ENCODE measurements at places on chromosomes 4 and X.

GRCh38 chrX:153769158-153769864 lies 5.3 kb downstream of the PLXNB3 start:
- H3K27ac ChIP-seq: no peak overlapping the region
- peaks cover 3% of the 10 kb centered on the region for H3K4me1 ChIP-seq
- no peak for DNase-seq
- H3K36me3 ChIP-seq: no peaks in the 10 kb centered on the region

DNA sequence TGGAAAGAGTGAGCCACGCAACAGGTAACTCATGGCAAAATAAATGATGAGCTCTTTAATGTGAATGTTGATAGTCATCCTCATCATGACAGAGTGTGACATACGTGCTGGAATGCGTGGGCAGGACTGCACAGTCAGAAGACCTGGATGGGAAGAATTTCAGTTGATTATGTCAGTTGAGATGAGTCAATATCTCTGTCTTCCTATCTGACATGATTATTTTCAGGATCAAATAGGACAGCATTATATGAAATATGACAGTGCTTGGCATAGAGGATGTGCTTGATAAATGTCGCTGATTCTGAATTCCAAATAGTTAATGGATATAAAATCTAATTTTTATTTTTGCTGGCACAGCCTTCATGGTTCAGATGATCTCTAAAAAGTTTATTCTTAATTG lies 95.1 kb downstream of the IL15 start:
- no peaks in the 10 kb centered on the region for H3K36me3 ChIP-seq
- no peaks in the 10 kb centered on the region for H3K4me1 ChIP-seq
- no peaks in the 10 kb centered on the region for H3K27me3 ChIP-seq
- no peak overlapping the region for H3K4me3 ChIP-seq

DNA sequence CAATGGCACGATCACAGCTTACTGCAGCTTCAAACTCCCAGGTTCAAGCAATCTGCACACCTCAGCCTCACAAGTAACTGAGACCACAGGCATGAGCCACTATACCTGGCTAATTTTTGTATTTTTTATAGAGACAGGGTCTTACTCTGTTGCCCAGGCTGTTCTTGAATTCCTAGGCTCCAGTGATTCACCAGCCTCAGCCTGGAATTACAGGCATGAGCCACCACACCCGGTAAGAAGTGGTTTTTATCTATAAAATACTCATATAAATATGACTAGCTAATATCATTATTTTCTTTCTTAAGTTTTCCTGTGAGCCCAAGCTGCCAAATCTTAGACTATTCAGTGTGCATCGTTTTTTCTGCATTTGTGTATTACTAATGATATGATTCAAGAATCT lies 4.4 kb downstream of the SCFD2 start:
- H3K4me3 ChIP-seq: no peak overlapping the region
- DNase-seq: no peak
- H3K4me1 ChIP-seq: no peaks in the 10 kb centered on the region

DNA sequence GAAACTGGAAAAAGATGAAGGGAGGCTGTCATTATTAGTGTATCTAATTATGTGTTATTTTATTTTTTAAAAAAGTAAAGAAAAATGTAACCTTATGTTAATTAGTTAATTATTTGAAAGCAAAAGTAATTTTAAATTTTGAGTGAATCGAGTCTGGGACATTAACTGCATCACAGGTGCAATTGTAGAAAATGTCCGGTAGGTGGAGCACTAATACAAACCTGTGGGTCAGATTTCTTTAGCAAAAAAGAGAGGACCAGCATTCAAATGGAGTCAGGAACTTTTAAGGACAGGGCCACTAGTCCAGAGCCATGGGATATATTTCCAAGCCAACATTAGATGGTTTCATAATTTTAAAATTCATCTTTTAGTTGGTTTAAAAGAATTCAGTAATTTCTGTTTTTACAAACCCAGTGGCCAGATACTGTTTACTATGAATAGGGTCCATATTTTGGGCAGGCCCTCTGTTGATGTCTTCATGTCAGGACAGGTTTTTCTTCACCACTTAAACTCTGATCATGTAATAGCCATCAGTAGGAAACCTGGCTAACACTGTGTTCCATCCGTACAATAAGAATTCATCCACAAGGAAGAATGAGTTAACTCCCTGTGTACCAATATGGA lies 27.2 kb downstream of the BST1 start:
- H3K27me3 ChIP-seq: no peaks in the 10 kb centered on the region
- no peaks in the 10 kb centered on the region for H3K4me1 ChIP-seq
- no peaks in the 10 kb centered on the region for H3K36me3 ChIP-seq
- no peak overlapping the region for H3K27ac ChIP-seq
- peak; percentile 60 for DNase-seq
- H3K4me3 ChIP-seq: no peak overlapping the region

- DNase-seq: peak; percentile 72
- no peaks in the 10 kb centered on the region for H3K27me3 ChIP-seq
- H3K27ac ChIP-seq: no peak overlapping the region
- no peaks in the 10 kb centered on the region for H3K4me1 ChIP-seq
- no peak overlapping the region for H3K4me3 ChIP-seq
These were observed 8.4 kb downstream of the TEC start for GRCh38 chr4:48261281-48261680.

- no peaks in the 10 kb centered on the region for H3K4me1 ChIP-seq
- no peak overlapping the region for H3K4me3 ChIP-seq
- no peaks in the 10 kb centered on the region for H3K27me3 ChIP-seq
- no peak overlapping the region for H3K27ac ChIP-seq
These were observed 599.0 kb downstream of the RAB28 start for GRCh38 chr4:12884846-12885796.

DNA sequence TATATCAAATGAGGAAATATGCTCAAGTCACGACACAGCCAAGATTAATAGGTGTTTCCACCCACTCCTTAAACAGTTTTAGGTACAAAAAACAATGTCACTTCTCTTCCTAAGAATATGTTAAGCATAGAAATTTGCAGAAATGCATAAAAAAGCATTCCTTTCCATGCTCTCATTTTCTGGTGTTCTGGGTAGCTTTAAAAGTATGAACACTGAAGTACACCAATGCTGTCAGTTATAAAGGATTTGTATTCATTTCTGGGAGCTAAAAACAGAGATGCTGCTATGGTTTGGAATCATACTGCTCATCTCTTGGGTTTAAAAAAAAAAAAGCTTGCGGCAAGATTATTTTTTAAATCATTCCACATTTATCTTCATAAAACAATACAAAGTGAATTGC lies 20.8 kb downstream of the SH3RF1 start:
- peaks cover 16% of the 10 kb centered on the region for H3K4me1 ChIP-seq
- H3K4me3 ChIP-seq: no peak overlapping the region
- H3K27ac ChIP-seq: no peak overlapping the region
- no peak for DNase-seq
- H3K36me3 ChIP-seq: no peaks in the 10 kb centered on the region
- no peaks in the 10 kb centered on the region for H3K27me3 ChIP-seq

DNA sequence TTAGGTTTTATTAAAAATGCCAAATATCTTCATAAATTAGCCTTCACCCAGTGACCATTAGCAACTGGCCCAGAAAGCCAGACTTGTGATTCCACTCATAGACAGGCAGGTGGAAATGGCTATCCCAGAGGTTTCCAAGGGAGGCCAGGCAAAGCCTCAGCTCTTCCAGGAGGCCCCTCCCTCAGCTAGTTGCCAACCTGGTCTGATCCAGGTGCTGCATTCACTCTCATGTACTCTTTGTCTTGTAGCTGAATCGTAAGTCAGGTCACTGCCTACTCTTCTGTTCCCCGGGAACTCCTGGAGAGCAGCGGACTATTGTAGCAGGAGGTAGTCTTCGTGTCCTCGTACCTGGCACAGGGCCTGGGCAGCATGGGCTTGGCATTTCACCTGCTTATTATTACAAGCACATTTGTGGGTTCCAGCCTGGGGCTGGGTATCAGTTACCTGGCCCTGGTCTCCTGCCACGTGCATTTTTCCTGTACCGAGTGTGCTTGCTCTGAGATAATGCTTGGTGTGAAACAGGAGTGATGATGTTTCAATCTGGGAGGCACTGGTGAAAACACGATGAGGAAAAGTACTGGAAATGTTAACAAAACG lies 101.6 kb downstream of the FAM193A start:
- no peak for DNase-seq
- H3K27ac ChIP-seq: no peak overlapping the region
- no peak overlapping the region for H3K4me3 ChIP-seq
- H3K27me3 ChIP-seq: no peaks in the 10 kb centered on the region

DNA sequence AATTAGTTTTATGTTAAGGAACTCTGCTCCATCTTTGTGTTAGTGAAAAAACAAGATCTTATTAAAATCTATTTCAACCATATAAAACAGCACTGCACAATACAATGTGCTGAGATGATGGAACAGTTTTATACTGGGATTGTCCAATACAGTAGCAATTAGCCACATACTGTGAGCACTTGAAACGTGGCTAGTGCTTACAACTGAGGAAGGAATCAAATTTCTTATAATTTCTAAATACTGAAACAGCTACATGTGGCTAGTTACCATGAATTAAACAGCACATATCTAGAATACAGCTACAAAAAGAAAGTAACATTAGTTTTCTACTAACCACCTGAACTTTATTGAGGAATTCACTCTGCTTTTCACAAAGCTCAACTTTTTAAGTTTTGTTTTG lies 14.7 kb downstream of the NFXL1 start:
- H3K27ac ChIP-seq: no peak overlapping the region
- H3K27me3 ChIP-seq: no peaks in the 10 kb centered on the region
- H3K4me1 ChIP-seq: no peaks in the 10 kb centered on the region
- no peak overlapping the region for H3K4me3 ChIP-seq
- H3K36me3 ChIP-seq: peaks cover 2% of the 10 kb centered on the region

DNA sequence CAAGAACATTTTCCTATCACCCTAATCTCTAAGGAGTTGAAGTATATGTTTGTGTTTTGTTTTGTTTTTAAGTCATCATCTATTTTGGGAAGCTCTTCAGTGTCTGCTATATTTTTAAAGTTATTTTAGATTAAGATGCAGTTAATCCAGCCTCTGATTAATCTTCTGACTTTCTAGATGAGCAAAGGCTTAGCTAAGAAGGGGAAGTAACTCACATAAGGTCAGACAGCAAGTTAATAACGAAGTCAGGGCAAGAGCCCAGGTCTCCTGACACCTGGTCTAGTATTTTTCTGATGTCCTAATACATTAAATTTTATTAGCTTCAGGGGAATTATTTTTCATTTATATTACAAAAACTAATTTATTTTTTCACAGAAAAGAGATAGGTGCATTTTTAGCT lies 168.5 kb downstream of the SOWAHB start:
- no peak for DNase-seq
- no peaks in the 10 kb centered on the region for H3K27me3 ChIP-seq
- no peak overlapping the region for H3K4me3 ChIP-seq
- H3K36me3 ChIP-seq: no peaks in the 10 kb centered on the region
- peaks cover 5% of the 10 kb centered on the region for H3K4me1 ChIP-seq

Data from fibroblast of lung (primary cell).